ENCODE measurements at places on chromosomes 2 and 18.

DNA sequence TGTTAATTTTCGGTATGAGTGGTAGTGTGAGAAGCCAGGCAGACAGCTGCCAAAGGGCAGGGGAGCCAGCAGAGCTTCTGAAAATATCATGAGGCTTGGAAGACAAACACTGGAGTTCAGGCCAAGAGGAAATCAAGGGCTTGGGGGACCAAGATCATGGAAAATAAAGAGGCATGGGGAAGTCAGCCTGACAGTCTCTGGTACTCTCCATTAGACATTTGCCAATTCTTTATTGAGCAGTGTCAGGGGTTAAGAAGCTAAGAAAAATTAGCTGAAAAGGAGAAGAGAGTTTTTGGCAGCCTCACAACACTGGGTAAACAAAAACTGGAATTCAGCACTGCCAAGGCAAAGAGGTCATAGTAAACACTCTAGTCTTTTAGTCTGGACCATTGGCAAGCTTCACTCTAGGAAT is 612.7 kb downstream of the EPHA4 start:
- DNase-seq, result no peak

GRCh38 chr18:47881752-47882455 is 48.6 kb downstream of the SMAD2 start:
- no peak for DNase-seq

DNA sequence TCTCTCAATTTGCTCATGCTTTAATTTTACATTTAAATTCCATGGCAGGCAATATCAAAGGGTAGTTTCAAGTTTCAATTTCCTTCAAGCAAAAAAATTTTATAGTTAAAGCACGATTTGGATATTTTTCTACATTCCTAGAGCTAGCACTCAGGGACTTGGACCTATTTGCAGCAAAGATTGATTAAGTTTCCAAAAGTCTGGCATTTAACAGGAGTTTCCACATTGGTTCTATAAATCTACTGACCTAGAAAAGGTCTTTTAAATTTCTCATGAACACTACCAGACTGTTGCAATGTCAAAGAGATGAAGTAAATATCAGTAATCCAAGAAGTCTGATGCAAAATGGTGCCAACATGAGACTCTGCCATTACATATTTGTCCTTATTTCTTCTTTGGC is 253.7 kb upstream of the LINC00305 start:
- no peak for DNase-seq

- DNase-seq, result no peak
Measured at GRCh38 chr18:8812631-8813030, 107.3 kb downstream of the MTCL1 start.

GRCh38 chr2:159445307-159445706 is 158.8 kb upstream of the WDSUB1 start:
- DNase-seq, result no peak

GRCh38 chr2:8680822-8681760 is 765 bp upstream of the ID2 start:
- peak; percentile 56 for DNase-seq

GRCh38 chr18:24064391-24065100 is 50.0 kb downstream of the TTC39C start:
- no peak for DNase-seq

- no peak for DNase-seq
Measured at GRCh38 chr2:53701221-53701620, 66.4 kb upstream of the CHAC2 start.

DNA sequence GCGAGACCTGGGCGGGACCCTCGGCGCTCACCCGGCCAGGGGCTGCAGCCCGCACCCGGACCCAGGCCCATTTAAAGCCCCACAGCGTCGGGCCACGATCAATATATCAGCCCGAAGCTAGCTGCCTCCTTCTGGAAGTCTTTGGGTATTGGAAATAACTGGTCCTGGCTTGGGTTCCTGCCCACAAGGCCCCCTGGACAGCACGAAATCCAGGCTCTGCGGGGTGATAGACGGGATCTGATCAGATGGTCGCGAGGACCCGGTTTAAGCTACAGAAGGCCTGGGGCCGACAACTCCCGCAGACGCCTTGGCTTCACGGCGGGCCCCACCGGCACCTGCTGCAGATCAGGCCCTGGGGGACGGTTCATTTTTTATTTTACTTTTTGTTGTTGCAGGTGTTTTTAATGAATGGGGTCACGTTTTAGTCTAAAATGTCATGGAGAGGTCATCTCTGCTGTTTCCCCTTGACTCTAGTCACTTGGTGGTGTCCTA is 362 bp upstream of the PSTPIP2 start:
- DNase-seq, result no peak

DNA sequence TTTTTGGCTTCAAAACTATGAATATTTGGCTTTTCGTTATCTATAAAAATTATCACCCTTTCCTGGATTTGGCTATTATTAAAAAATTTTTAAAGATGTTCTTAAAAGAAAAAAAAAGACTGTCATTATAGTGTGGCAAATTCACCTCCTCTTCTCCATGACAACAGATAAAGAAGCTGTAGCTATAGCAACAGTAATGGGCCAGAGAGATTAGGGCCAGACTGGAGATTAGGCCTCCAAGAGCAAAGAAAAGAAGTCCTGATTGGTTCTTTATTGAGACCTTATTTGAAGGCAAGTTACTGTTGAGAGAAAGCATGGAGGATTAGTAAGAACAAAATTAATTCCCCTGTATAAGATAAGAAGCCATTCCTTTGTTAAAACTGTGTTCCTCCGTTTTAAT is 812.5 kb downstream of the DCC start:
- no peak for DNase-seq

DNA sequence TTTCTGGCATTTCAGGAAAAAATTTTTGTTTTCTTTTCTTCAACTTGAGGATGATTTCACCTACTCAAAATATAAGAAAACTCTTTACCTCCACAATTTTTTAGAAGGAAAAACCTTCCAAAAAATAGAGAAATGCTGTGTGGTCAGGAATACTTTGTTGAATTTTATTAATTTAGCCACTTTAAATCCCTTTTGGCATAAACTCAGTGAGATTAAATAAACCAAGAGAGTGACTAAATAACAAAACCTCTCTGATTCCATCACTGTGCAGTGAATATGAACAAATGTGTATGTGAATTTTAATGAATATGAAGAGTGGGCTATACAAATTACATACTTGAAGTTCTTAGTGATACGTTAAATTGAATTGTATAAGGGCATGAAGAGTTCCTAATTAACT is 25.8 kb upstream of the CYTIP start:
- no peak for DNase-seq

- no peak for DNase-seq
Measured at GRCh38 chr2:69073928-69074570, 61.1 kb downstream of the ANTXR1 start.

- no peak for DNase-seq
Measured at GRCh38 chr18:51196118-51196810, 1.2 kb downstream of the MEX3C start.

GRCh38 chr2:239300871-239301735 is 99.7 kb downstream of the HDAC4 start:
- DNase-seq, result no peak

DNA sequence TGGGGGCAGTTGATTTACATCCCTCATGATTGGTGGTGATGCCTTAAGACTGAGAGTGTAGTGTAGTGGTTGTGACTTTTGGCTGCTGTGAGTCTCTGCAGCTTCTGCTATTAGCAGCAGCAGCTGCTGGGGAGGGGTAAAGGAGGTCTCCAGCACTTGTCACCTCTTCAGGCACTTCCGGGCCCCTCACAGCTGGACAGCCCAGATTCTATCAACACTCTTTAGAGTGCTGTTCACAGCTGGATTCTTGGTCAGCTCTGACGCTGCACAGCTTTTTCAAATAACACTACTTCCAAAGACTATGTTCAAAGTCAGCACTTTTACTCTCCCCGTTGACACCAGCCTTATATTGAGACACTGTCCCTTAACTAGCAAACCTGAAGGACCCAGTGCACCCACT is 396.0 kb downstream of the MEIS1 start:
- no peak for DNase-seq

DNA sequence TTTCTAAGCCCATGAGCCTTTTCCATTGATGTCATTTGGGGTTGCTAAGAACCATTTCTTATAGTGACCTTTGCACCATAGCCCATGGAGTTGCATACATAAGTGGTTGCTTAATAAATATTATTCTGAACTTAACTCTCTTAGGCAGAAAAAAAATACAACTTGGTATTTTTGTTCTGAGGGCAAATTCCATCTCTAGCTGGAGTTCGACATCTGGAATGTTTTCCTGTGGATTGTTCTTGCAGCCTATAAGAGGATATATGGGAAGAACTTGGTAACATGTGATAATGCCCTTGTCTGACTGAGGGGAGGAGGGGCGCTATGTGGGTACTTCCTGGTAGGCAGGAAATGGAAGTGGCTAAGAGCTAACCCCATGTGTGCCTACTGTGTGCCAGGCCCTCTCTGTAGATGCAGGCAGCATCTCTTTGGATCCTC is 20.7 kb downstream of the IGFBP2 start:
- no peak for DNase-seq

- DNase-seq, result no peak
Measured at GRCh38 chr2:57888463-57888862, 158.1 kb upstream of the VRK2 start.

DNA sequence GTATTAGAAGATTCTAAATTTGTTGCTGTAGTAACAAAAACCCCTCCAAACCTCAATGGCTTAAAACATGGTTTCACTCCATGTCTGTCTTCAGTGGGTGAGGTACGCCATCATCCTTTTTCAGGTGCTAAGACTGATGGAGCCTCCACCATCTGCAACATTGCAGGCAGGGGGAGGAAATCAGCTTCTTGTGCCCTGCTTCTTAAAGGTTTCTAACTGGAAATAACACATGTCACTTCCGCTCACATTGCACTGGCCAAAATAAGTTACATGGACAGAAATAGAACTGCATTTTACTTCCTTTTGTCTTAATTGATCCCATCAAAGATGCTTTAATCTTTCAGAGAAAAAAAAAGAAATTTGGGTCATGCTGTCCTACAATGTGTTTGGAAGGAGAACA is 94.1 kb downstream of the GALNT3 start:
- DNase-seq, result no peak

DNA sequence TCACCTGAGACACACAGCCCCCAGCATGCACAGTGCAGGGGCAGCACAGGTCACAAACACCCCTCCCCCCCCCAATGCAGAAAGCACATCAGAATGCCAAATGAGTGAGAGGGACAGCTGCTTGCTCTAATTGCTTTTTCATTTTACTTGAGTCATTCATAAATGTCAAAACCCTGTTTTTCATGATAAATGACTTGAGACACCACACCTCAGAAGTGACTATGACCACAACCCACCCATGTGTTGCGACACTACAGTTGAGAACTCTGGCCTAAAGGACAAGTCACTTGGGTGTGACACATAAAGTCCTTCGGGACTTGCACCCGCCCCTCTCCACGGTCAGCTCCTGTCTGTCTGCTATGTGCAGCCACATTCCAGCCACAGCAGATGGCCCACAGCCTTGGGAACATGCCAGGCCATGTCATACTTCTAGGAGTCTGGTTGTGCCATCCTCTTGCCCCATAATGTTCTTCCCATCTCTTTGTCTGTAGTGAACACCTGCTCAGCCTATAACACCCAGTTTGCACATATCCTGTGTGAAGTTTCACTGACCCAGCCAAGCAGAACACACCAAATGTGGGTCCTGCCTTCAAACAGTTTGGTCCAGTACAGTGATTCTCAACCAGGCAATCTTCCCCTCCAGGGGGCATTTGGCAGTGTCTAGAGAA is 30.2 kb upstream of the RIOK3 start:
- no peak for DNase-seq

DNA sequence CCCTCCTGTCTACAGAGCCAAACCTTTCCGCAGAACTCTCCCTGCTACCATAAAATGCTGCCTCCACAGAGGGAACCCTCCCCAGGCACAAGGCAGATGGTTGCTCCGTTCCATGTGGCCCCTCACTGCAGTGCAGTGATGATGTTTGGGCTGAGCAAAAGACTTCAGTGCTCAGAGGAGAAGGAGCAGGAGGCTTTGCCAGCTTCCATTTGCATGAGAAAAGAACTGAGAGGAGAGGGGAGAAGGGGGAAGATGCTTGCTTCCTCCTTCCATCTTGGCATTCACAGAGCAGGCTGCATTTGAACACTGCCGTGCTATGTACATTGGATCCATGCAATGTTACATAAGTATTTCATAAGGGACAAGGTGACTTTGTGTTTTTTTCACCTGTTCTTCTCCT is 46.6 kb upstream of the TMEM200C start:
- no peak for DNase-seq

- DNase-seq, result no peak
Measured at GRCh38 chr2:45974762-45975408, 322.3 kb upstream of the EPAS1 start.

- no peak for DNase-seq
Measured at GRCh38 chr18:41972067-41972925, 17.3 kb downstream of the PIK3C3 start.

DNA sequence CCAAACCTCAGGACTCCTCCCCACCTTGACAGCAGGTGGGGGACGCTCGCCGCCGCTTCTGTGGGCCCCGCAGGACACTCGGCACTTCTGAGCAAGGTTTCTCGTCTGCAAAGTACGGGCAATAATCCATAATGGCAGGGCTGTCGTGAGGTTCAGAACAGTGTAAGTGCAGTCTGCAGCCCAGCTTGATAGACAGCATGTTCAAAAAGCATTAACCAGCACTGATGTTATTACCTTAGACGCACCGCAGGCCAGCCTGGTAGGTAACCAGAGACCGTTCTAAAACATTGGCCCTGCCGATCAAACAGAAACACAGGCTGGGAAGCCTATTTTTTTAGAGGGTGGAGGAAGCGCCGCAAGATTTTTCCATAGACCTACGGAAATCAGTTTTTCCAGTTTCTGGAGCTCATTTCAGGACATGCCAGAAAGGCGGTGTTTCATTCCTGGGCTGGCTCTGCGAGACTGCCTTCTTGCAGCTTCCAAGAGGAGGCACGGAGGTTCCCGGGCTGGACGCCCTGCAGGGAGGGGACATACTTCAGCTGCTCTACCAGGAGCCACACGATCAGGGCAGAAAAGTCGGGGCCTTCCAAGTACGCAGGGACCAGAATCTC is 148.7 kb downstream of the TPO start:
- no peak for DNase-seq

DNA sequence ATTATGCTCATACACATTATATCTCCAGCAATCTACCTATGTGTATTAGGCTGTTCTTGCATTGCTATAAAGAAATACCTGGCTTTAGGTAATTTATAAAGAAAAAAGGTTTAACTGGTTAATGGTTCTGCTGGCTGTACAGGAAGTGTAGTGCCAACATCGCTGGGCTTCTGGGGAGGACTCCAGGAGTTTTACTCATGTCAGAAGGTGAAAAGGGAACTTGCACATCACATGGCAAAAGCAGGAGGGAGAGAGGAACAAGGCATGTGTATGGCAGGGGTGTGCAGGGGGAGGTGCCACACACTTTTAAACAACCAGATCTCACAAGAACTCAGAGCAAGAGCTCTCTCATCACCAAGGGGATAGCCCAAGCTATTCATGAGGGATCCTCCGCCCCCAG is 715.4 kb upstream of the ZEB2 start:
- no peak for DNase-seq

GRCh38 chr2:46462936-46463335 is 16.4 kb upstream of the TMEM247 start:
- no peak for DNase-seq

GRCh38 chr18:21664069-21664468 is 40.5 kb downstream of the ABHD3 start:
- no peak for DNase-seq

- DNase-seq, result no peak
Measured at GRCh38 chr2:69789175-69789721, 40.2 kb upstream of the GMCL1 start.

- DNase-seq, result no peak
Measured at GRCh38 chr2:68828887-68829708, 42.1 kb downstream of the BMP10 start.

- DNase-seq, result no peak
Measured at GRCh38 chr2:53455094-53455493, 312.5 kb upstream of the CHAC2 start.

- no peak for DNase-seq
Measured at GRCh38 chr18:44409515-44409914, 271.2 kb upstream of the SETBP1 start.

All from NCI-H1930 (cell line).